ENCODE measurements at places on chromosomes 7 and 10.
A peak's percentile ranks its signal among the peaks of the same experiment; 100 is the strongest.

- DNase-seq, result no peak
Observed at GRCh38 chr7:77447616-77448015, 31.5 kb upstream of the GSAP start.

- DNase-seq, result no peak
Observed at GRCh38 chr7:7276161-7276560, 93.8 kb downstream of the C1GALT1 start.

DNA sequence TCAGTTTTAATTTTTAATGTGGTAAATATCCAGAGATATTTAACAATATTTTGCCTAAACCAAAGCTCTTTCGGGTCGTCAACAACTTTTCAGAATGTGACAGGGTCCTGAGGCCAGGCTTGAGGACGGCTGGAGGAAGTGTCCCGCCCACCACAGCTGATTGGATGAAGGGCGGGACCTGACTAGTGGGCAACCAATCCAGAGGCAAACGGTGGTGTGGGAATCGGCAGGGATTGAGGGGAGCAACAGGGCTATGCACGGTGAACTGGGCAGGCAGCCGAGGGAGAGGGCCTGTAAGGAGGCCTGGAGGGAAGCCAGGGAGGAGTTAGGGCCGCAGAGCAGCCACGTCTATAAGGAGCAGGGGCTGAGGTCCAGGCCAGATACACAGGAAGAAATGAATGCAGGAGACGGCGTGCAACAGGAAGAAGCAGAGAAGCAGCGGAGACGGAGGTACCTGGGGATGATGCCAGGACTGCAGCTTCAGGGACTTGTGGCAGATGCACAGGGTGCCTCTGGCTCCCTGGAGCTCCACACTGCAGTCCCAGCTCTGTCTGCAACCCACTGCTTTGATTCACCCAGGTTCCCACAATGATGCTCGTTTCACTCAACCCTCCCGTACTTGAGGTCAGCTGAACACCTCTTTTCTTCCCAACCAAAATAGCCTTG, 46.1 kb upstream of the ZMIZ1 start:
- DNase-seq, result peak; percentile 21

DNA sequence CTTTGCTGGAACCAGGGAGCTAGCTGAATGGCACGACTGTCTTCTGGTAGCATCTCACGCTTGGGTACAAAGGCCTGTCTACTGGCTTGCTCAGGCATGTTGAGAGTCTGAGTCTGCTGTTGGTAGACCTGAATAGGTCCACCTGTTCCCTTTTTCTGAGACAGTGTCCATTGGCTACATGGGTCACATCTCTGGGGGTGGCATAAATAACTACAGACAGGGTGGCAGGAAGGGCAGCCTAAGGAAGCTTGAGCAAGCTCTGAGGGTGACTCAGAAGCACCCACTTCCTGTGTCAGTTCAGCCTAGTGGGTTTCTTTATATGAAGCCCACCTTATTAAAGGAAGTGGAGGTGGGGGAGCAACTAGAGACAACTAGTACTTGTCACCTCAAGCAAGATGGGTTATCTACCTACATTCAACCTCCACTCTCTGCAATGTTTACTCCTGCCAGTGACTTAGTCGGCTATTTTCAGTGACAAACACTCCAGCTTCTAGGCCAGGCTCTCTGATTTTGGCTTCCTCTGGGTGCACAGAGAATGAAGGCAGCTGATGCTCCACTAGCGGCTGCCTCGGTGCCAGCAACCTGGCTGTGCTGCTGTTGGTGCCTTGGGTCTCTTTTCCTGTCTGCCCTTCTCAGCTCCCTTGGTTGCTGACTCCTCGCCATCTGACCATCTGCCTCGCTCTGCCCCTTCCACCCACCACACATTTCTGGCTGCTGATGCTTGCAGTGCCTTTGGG, 5.7 kb upstream of the ZYX start:
- no peak for DNase-seq

GRCh38 chr7:50022451-50022850, 70.6 kb downstream of the ZPBP start:
- no peak for DNase-seq

DNA sequence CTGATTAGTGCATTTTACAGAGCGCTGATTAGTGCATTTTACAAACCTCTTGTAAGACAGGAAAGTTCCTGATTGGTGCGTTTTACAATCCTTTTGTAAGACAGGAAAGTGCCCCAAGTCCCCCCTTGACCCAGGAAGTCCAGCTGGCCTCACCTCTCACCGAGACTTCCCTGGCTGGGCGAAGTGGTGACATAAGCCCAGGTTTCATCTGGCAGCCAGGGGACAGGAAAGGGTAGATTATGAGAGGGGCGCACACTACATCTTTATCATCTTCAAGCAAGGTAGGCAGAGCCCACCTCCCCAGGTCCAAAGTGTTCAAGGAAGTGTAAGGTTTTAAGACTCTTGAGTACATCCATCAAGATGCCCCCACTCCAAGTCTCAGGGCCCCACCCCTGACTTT, 5.5 kb upstream of the GDF10 start:
- DNase-seq, result no peak

- DNase-seq, result no peak
Observed at GRCh38 chr7:151695951-151696541, 176.4 kb upstream of the RHEB start.

- no peak for DNase-seq
Observed at GRCh38 chr10:127872011-127872761, 20.6 kb downstream of the CLRN3 start.

- no peak for DNase-seq
Observed at GRCh38 chr7:35820858-35821257, 20.0 kb downstream of the SEPTIN7 start.

DNA sequence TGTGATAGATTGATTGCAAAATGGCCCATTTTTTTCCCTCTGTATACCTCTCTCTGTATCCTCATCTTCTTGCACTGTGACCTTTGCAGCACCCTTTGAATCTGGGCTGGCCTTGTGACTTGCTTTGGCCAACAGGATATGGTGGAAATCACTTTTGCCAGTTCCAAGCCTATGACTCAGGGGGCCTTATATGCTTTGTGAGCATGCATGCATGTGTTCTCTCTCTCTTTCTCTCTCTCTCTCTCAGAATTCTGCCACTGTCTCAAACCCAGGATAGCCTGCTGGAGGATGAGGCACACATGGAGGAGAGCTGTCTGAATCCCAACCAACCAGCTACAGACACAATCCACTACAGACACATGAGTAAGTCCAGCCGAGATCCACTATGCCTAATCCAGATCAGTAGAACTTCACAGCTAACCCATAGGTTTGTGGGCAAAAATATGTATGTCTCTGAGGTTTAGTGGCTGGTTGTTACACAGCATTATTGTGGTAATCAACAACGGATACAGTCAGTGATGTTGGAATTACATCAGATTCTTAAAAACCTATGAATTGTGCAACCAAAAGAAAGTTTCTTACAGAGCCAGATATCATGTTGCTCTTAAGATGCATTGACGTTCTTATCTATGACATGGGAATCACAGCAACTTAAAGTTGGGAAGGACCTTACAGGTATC, 41.8 kb upstream of the ABCB4 start:
- DNase-seq, result no peak

DNA sequence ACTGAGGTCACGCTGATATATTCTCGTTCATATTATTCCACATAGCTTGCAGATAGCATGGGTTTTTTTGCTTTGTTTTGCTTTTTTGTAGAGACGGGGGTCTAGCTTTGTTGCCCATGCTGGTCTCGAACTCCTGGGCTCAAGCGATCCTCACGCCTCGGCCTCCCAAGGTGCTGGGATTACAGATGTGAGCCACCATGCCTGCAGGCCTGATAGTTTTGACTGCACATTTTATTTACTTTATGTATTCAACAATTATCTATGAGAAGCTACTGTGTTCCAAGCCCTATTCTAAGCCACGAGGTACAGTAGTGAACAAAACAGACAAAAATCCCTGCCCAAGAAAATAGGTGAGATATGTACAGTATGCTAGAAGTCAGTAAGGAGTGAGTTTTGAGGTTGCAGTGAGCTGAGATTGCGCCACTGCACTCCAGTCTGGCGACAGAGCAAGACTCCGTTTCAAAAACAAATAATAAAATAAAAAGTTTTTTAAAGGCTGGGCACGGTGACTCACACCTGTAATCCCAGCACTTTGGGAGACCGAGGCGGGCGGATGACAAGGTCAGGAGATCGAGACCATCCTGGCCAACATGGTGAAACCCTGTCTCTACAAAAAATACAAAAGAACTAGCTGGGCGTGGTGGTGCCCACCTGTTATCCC, 1.3 kb upstream of the YWHAG start:
- no peak for DNase-seq

GRCh38 chr10:33772370-33773252, 438.1 kb upstream of the NRP1 start:
- DNase-seq, result peak; percentile 18

DNA sequence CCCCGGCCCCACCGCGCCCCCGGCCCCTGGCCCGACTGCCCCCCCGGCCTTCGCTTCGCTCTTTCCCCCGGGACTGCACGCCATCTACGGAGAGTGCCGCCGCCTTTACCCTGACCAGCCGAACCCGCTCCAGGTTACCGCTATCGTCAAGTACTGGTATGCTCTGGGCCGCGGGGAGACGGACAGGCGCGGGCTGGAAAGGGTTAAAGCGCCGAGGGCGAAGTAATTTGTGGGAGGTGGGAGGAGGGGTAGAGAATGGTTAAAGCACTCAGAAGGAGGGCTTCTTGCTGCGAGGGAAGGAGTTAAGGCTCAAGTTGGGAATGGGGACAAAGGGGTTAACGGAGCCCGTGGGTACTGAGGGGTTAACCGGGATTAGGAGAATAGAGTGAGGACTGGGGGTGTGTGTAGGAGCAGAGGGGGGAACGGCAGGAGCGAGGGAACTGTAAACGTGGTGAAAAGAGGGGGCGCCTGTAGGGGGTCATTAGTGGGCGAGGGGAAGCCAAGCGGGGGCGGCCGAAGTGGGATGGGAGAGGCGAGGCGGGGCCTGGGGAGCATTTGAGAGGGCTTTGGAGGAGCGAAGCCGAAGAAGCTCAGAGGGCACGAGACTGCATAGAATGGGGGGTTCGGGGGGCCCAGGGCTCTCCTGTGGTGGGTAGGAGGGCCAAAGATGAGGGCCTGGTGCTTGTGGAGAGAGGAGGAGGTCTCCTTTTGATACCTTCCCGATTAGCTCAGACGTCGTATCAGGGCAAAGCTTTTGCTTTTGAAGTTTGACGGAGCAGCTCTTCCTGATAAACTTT, 605 bp downstream of the SUFU start:
- peak; percentile 67 for DNase-seq

GRCh38 chr7:80428161-80429054, 83.5 kb downstream of the GNAT3 start:
- no peak for DNase-seq

DNA sequence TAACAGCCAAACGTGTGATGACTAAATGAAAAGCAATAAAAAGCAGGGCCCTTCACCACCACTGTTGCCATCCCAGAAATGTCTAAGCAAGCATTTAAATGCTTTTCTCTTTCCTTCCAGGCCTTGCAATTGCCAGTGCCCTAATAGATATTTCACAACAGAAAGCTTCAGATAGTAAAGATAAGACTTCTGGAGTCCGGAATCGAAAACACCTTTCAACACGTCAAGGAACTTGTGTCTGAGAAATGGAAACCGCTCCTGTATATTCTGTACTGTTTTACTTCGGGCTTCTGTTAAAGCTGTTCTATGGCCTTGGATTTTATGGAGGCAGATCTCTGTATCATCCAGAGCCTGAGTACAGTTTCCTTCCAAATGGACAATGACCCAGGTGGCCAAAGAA, 328.5 kb downstream of the GFRA1 start:
- DNase-seq, result no peak

DNA sequence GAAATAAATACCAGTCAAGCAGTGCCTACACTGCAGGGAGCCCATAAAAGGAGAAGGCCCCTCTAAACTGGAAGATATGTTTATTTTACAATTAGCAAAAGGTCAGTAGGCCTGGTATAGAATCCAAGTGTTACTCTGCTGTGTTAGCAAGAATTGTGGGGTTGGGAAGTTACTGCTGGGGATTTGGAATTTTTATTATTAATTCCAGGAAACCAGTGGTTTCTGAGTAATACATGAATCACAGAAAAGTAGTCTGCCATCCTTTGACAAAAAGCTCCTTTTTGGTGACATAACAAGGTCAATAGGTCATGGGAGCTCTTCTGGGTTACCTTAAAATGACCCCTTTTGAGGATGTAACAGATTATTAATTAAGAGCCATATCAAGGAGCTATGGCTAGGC, 67.4 kb downstream of the ZNF92 start:
- DNase-seq, result no peak

DNA sequence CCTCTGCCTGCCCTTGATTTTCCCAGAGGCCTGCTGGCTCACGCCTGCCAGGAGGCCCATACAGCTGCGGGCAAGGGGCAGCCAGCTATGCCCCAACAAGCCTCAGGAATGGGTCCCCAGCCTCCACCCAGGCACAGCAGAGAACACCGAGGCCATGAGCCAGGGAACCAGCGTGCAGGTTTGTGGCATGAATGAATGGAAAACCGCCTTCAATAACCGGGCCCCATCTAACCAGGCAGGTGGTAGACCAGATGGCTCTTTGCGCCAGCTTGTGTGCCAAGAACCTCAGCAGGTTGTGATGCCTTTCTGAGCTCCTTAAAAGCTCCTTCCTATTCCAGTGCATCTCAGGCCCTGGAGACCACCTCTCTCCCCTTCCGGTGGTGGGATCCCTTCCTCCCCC, 50.2 kb downstream of the ELFN1 start:
- no peak for DNase-seq

DNA sequence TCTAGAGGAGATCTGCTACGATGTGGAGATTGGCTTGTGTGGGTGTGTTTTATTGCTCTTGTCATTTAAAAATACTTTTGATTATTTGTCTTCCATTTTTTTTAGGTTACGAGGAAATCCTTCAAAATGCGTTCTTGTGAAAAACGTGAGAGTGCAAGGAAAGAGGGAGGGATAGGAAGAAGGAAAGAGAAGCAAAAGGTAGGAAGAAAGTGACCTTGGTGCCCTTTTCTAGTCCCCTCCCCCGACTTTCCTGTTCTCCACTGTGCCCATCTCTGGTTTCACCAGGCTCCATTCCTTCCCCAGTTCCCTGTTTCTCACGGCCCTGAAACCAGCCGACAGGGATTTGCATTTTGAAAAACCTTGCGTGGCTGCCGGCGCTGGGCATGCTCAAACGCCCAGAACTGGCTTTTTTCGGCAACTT, 506 bp upstream of the GNAI1 start:
- DNase-seq, result no peak

DNA sequence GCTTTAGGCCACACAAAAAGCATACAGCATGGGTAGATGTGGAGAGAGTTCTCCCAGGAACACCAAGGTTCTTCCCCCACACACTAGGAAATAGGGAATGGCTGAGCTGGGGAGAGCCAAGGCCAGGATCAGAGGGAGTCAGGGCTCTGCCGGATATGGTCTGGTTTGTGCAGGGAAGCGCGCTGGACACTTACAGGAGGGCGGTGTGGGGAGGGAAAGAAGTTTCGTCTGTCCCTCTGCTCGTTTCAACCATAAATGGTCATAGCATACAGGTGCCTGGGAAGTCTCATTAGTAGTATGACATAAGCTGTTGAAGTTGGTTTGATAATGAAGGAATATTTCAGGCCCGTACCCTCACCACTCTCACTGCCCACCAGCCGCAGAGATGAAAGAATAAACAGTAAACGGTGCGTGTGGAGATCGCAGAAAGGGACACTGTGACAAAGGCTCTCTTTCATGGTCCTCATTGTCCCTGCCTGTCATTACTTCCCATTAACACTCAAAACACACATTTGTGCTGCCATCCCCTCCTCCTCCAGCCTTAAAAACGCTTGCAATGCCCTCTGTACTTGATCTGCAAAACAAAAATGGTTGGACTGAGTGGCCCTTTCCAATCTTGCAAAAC, 207.2 kb downstream of the CELF2 start:
- no peak for DNase-seq
